CD4-positive, alpha-beta T cell (primary cell): ENCODE measurements at places on chromosomes 1 and 21.

DNA sequence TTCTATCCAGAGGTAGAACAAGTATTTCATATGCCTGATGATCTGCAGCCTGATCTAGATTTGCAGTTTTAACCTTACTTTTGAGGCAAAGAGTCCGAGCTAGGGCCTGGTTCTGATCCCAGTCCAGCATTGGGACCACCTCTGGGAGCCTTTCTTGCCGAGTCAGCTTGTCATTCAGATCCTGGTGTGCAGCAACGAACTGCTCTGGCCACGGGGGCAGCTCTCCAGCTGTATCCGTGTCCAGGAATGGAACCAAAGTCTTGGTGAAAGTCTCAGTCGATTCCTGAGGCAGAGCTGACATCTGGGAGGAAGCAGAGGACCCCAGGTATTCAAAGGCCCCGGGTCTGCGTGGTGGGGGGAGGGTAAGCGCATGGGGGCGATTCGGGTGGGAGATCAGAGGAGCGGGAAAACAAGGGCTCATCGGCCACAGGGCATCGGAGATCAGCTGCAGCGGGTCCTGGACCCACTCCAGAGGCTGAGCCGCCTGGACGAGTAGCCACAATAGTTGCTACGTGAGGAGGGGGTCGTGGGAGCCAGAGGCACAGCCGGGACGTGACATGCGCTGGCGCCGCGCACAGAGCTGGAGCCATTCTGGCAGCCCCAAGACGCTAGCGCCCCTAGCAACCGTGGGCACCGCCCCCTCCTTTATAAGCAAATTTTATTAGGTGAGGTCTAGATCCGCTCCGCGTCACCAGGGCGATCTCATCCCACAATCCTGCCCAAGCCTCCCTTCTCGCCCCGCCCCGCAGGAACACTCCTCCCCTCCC lies 32.4 kb upstream of the BSDC1 start:
- DNase-seq, result no peak

GRCh38 chr1:216902669-216903381 lies 179.6 kb upstream of the ESRRG start:
- DNase-seq, result no peak

- no peak for DNase-seq
Observed at GRCh38 chr1:203911806-203912205, 50.4 kb downstream of the SNRPE start.

- DNase-seq, result no peak
Observed at GRCh38 chr1:167435484-167435883, 82.8 kb downstream of the CD247 start.

- DNase-seq, result no peak
Observed at GRCh38 chr21:38048167-38048566, 131.9 kb upstream of the KCNJ6 start.

DNA sequence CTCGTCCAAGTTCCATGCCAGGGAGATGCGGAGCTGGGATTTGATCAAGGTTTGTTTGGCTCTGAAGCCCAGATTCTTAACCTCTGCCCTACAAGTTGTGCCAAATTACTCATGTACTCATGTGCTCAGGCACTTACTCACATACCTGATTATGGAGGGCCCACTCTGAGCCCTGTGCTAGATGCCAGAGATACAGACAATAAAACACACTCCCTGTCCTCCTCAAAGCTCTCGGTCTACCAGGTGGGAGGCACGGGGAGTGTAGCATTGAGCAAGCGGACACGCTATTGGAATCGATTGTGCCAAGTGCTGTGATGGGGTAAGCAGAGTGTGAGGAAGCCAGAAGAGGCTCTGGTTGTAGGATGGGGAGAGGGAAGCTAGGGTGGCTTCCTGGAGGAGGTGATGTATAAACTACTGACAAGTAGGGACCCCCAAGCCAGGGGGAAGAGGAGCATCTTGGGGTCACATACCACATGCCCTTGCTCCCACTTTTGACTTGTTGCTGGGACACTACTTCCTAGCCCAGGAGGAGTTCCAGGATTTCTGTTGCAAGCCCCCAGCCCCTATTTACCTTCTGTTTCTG lies 49.8 kb upstream of the IFNLR1 start:
- no peak for DNase-seq

DNA sequence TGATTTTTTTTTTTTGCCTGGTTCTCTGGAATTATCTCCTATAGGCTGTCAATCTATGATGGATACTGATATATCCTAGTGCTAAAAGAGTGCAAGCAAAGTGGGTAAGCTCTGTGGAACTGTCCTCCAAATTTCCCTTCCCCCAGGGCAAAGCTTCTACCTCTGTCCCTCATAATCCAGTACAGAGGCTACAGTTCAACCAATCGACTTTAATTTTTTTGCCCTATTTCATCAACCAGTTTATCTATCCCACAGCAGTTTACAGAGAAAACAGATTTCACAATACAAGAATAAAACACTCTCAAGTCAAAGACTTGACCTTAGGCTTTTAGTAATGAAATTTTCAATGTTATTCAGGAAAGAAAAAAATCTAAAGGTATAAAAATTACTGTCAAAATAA lies 13.9 kb downstream of the PUM1 start:
- DNase-seq, result no peak

GRCh38 chr1:2221271-2221670 lies 6.8 kb upstream of the SKI start:
- no peak for DNase-seq

- DNase-seq, result no peak
Observed at GRCh38 chr1:184637664-184638240, 116.9 kb downstream of the EDEM3 start.

DNA sequence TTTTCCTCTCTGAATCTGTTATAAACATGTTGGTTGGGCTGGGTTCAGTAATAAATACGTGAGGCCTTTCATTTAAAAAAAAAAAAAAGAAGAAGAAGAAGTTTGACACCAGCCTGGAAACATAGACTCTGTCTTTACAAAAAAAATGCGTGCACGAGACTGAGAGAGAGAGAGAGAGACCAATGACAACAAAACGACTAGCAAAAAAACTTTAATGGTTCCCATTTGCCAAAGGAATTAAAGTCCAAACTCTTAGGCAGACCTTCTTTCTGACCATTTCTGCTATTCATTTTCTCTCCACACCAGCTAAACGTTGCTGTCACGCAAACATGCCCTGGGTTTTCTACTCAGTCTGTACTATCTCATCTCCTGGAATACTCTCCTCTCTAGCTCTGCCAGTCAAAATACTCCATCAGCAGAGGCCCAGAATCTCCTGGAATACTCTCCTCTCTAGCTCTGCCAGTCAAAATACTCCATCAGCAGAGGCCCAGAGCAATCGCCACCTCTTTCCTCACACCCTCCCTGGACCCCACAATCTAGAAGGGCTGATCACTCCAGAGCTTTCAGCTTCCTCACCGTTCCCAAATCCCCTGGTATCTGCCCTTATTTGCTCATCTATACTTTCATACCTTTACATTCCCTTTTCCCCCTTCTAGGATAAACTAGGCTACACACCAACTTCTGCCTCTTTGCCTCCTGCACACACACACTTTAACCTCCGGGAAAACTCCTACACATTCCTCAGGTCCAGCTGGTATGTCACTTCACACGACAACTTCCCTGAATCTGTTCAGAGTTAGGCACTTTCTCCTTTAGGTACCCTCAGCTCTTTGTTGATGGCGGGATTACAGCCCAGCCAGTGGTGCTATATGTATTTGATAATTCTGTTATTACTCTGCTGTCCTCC lies 100.0 kb downstream of the CDC7 start:
- no peak for DNase-seq

DNA sequence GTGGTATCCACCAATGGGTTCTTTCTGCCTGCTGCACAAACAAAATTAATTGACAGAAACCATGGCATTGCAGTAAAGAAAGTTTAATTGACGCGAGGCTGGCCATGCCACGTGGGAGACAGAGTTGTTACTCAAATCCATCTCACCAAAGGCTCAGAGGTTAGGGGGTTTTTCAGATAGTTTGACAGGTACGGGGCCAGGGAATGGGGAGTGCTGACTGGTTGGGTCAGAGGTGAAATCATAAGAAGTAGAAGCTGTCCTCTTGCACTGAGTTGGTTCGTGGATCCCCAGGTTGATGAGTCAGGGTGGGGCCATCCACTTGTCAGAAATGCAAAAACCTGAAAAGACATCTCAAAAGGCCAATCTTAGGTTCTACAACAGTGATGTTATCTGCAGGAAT lies 941 bp upstream of the TBCE start:
- DNase-seq, result no peak

GRCh38 chr1:40593449-40594186 lies 62.2 kb downstream of the ZNF684 start:
- DNase-seq, result no peak

GRCh38 chr1:32904797-32905196 lies 3.6 kb upstream of the TMEM54 start:
- no peak for DNase-seq

- DNase-seq, result peak; percentile 22
Observed at GRCh38 chr21:26546446-26547097, 26.5 kb downstream of the CYYR1 start.

GRCh38 chr1:187168297-187168696 lies 339.5 kb downstream of the PLA2G4A start:
- DNase-seq, result no peak

DNA sequence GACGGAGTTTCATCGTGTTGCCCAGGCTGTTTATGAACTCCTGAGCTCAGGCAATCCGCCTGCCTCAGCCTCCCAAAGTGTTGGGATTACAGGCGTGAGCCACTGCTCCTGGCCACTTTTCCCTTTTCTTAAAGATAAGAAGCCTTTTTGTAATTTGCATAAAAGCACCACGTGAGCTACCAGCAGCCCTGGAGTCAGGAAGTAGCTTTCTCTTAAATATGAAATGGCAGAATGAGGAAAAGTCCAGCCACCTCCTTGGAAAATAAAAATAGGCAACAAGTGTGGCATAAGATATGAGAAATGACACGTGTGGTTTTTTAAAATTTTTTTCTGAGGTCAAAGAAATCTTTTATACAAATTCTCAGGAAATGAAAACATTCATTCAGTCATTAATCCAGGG lies 259.7 kb downstream of the DYRK1A start:
- no peak for DNase-seq

DNA sequence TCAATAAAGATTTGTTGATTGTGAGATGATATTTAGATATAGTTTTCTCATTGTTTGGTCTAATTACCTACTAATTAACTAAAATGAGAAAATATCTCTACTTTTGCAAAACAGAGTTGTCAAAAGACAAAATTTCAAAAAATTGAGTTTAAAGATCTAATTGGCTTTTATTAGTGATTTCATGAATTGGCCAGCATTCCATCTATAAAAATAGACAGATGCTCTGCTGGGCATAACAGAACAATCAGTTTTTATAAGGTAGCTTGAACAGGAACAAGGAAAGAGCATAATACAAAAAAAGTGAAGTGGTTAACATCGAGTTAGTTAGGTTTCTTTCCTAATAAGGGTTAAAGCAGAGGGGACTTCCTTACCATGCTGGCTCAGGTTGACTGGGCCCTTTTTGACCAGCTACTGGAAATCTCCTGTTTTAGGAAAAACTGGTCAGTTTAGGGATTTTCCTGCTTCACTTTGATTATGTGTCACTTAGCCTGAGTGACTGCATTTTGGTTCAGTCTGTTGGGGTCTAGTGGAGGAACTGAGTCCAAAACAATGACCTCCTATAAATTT lies 63.0 kb downstream of the VCAM1 start:
- no peak for DNase-seq
